Germinal center (tissue), 1 donor: ENCODE measurements at places on chromosomes 1 and 21.

- DNase-seq: no peak
These were observed 23.7 kb downstream of the ERRFI1 start for GRCh38 chr1:8002329-8002910.

DNA sequence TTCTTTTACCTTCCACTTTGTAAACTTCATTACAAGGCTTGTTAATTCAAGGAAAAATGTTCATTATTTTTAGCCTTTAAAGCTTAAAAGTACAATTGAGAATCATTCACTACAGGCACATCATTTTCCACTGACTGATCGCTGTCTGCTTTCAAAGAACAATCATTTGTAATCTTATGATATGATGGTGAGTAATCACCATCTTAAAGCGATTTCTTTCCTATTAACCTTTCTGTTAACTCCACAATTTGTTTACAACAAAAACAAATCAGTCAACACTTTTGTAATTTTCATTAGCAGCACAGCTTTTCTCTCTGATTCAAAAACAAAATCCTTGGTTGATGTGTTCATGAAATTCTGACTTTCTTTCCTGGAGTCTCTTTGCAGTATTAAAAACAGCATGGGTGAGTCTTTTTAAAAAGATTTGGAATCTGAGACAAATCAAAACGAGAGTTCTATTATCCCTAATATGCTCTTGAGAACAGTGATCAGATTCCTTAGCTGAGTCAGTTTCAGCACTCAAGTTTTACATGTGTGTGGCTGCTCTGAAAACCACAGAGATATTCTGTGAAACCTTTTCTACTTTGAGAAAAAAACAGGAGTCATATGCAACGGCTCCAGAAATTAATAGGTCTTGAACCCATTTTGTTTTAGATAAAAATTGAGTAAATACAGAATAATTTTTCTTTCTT is 145.8 kb upstream of the TMPRSS15 start:
- no peak for DNase-seq

DNA sequence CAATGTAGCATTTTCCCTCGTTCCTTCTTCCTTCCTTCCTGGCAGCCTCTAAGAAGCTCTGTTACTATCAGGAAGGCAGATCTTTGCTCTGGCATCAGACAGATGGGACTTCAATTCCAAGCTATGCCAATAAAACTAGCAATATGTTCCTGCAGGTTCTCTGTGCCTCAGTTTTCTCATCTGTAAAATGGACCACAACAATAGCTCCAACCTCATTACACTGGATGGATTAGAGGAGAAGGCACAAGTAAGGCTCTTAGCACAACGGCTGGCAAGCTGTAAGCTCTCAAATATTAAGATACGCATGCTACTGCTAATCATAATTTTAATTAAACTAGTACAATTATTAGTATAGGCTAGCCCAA is 27.2 kb downstream of the RRAGC start:
- DNase-seq: no peak

DNA sequence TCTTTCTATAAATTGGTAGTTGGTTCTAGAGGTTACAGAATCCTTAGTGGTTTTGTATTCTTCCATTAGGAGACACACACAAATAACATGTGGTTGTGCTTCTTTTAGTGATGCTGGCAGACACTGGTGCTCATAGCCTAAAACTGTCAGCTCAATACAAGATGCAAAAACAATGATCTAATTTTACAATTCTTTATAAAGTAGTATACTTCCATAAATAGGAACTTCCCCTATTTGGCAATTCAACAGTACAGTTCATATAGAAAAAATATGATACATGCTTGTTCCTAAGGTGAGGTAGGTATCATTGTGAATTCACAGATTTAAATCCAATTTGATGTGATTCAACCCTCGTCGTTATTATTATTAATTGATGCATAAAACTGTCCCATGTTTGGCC is 20.8 kb upstream of the CCDC17 start:
- DNase-seq: peak; percentile 50

GRCh38 chr1:61124078-61124477 is 41.7 kb downstream of the NFIA start:
- no peak for DNase-seq

DNA sequence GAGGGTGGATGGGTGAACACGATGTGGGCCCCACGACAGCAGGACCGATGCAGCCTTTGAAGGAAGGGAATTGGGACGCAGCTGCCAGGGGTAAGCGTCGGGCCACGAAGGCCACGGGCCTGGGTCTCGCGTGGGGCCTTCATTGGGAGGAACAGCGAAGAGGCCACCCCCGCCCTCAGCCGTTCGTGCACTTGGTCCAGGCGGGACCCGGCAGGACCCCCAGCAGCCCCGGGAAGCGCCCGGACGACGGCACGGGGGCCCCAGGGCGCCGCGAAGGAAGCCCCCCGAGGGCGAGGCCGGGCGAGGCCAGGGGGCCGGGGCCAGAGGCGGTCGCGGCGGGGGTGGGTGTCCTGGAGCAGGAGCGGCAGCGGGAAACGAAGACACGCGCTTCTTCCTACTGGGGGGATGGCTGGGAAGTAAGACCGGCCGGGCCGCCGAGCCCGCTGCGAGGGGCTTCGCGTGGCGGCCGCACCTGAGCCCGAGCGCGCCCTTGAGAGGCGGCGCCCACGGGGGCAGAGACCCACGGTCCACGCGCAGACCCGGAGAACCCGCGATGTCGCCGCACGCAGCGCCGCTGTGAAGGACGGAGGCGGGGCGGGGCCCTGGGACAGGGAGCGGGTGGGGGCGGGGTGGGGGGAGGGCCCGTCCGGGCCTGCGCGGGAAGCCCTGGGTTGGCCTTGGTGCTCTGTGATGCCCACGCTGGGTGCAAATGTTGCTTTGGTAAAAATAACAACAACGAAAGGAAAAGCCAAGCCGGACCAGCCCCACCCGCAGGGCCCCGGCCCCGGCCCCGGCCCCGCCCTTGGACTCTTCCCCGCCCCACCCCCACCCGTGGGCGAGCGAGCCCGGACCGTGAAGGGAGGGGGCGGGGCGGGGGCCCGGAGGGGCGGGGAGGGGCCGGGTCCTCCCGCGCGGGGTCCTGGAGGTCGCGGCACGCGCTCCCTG is 56.0 kb upstream of the ADARB1 start:
- no peak for DNase-seq

DNA sequence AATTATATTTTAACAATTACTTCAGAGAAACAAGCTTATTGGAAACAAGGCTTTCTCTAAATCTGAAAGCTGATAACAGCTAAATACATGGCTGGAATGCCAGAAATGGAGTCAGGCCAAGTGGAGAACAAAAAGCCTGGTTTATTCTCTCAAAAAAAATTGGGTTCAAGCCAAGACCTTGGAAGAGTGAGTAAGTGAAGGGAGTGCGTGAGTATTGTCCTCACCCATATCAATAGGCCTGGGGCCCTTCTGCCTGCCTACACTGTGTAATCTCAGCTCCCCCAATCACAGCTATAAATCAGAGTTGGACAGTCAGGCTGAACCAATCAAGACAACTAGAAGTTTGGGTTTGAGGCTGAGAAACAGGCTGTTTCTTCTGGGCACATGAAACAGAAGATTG is 7.4 kb downstream of the KYAT3 start:
- DNase-seq: no peak

- peak; percentile 82 for DNase-seq
These were observed 73.4 kb downstream of the PIK3CD start for GRCh38 chr1:9724706-9725476.

DNA sequence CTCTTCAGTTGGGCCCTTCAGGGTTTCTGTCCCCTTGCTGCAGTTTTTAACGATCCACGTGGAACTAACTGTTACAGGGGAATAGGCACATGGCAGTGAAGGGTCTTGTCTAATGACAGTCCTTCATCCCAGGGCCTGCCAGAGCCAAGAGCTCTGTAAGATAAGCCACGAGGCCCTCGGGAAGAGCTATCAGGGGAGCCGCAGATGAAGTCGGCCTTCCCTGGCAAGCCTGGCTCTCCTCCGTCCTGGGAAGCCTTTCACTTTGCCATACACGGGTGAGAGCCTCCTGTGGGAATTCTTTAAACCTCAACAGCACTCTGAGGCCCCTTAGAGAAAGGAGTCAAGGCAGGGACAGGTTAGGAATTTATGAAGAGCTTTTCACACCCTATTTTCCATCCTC is 29.0 kb downstream of the ACP6 start:
- no peak for DNase-seq

DNA sequence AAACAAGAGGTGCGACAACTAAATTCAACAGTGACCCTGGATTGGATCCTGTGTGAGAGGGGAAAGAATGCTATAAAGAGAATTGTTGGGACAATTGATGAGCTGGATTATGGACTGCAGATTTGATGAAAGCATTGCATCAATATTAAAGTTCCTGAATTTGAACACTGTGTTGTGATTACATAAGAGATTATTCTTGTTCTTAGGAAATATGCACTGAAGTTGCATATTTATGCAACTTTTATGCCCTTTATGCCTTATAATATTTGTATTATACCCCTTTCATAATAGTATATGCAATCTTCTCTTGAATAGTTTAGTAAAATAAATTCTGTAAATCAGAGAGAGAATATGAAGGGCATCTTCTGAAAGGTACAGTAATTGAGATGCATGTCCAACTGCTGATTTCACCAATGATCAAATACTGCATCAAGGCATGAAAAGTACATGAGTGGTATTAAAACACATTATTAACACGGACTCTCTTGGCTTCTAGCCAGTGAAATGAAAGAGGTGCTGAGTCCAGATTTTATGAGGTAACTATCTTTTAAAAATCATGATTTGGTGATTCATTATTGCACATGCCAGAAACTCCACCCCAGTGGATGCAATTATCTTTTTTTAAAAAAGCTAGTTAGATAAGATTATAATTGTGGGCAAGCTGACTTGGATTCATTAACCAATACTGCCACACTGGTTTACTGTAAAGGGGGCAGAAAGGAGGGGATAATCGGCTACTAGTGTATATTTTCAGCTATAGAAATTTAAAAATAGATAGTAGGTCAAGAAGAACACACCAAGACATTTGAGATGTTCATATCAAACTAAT is 19.9 kb upstream of the LPAR3 start:
- no peak for DNase-seq

GRCh38 chr1:169890761-169891538 is 2.7 kb downstream of the SCYL3 start:
- DNase-seq: peak; percentile 22

- DNase-seq: peak; percentile 11
These were observed 154.2 kb downstream of the EIF4G3 start for GRCh38 chr1:21022279-21023040.

DNA sequence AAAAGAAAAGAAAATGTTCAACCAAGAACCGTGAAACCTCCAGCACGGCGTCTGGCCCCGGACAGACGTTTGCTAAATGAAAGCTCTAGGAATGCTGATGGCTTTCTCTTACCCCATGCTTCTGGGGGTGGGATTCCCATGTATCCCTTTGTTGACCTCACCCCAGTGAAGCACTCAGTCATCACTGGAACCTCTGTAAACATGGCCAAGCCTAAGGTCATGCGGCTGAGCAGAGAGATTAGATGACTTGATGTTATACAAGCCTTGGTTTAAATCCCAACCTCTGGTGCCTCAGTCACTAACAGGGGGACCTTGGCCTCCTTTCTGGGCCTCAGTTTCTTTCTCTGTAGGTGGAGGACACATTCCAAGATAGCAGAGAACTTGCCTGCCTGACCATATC is 2.8 kb upstream of the MYOM3 start:
- DNase-seq: no peak

GRCh38 chr1:160711602-160712311 is at the start of gene CD48:
Gene CD48 (minus strand): TSS chr1:160711822. CDS start chr1:160711763, 59 bp downstream.
- peak; percentile 47 for DNase-seq

DNA sequence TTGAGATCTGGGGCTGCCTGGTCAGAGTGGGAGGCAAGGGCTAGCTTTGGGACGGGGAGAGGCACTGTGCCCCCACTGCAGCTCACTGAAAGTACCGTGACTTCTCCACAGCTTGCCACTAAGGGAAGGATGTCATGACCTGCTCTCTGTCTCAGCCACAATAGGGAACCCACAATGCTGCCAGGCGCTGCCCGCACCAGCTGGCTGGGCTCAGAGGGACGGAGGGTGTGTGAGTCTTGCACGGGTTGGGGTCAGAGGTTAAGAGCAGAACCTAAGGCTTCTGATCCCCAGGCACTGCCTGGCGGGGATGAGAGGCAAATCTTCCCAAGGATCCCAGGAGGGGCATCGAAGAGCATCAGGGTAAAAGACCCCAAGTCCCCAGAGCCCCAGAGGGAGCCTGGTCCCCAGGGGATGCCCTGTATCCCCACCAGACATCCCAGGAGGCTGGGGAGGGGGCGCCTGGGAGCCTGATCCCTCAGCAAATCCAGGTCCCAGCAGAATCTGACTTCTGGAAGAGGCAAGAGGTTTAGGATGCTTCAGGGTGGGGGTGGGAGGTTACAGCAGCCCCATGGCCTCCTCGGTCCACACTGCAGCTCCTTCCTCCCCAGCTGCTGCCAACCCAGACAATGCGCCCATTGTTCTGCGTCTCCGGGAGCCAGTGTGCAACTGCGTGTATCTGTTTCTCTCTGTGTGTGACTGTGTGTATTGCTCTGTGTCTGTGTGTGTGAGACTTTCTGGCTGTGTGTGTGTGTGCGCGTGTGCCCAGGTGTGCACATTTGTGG is 2.0 kb upstream of the MARCKSL1 start:
- peak; percentile 38 for DNase-seq

DNA sequence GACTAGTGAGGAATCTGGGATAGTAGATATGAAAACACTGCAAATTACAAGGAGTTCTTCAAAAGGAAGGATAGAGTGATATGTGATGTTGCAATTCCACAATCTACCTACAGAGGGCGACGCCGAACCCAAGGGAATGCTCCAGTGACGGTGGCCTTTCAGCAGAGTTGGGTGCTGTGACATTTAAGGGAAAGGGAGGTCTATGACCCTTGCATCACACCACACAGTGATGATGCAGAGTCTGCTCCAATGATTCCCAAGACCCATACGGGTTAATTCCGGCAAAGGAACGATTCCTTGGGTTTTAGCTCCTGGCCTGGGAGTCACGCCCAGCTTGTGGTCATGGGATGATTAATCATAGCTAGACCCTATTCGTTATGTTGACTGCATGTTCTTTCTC is 123.0 kb upstream of the IGSF21 start:
- peak; percentile 53 for DNase-seq

GRCh38 chr1:9061252-9061960 is 8.0 kb downstream of the SLC2A5 start:
- no peak for DNase-seq

DNA sequence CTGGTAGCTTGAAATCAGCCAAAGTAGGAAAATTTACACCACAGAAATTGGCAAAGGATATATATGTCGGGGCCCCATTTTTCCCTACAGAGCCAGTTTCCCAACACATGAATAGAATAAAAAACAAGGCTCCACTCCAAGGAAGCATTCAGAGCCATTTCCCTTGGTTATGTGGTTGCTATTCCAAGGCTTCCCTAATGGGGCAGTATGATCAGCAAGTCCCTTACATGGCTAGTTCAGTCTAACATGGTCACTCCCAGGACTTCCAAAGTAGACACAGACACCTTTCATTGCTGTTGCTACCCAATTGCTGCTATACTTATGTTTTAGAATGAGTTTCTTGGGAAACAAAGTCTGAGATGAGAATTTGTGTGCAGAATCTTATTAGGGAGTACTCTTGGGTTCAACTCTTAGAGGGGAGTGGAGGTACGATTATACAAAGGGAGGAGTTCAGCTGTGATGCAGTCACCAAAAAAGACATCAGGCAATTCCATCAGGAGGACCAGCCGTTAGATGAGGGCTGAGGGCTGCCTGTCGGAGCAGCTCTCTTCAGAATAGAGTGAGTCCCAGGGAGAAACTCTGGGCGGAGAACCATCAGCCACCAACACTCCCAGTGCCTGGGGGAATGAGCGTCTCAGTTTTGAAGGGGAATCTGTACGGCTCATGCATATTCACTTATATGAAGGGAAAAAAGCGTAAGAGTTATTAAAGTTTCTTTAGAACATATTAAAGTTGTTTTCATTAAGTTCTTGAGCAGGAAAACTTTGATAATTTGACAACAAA is 92.9 kb downstream of the C21orf91 start:
- no peak for DNase-seq
